ENCODE measurements at places on chromosomes 5 and 9. TPM values are rescaled to one million over a fixed set of nuclear protein-coding genes. Genes with fewer than 3 reads are reported as not detected.
A peak's percentile ranks its signal among the peaks of the same experiment; 100 is the strongest.

The CA9 gene
- 0.09 TPM for total RNA-seq

DNA sequence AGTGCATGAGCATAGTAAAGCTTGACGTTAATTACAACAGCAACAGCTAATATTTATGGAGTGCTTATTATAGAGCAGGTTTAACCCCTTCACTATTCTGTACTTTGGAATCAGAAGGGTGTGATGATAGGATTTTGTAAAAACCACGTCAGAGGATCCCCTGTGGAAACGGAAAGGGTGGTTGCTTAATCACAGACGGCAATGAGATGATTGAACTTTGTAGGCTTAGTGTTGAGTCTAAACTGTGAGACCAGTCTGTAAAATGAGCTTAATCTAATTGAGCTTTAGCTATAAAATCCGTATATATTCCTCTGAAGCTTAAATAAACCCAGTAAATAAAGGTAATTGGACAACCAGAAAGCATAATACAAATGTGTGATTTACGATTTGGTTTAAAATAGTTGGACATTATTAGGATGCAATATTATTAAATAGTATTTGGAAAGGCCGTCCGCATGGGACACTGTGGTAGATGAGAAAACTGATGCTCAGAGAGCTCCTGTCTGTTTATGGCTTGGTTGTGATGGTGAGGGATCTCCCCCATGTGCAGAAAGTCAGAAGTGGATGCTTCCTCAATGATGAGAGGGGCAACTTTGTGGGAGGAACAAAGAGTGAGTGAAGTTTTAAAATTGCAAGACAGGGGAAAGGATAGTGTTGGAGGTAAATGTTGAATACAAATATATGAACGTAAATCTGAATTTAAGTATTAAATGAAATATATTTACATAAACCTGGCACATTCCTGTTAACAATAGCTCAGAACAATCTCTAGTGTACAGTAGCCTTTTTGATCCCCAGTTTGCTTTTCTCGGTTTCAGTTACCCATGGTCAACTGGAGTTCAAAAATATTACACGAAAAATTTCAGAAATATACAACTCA, 23.4 kb upstream of the SCGB3A2 start:
- no peak for DNase-seq

The FIBCD1 gene
- 1.8 TPM for total RNA-seq

DNA sequence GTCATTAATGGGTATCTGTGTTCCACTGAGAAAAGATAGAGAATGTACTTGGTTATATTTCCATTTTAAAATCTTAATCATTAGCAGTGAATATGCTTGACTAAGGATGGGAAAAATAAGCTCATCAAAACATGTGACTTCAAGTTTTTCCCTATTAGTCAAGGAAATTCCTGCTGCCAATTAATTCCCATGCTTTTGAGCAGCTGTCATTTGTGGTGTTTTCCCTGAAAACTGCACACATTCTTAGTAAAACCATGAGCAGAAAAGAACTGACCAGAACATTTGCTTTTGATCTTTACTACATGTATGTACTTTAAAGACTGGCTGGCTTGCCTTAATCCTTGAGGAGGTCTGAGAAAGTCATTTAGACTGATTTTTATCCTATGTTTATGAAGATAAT, 75.2 kb downstream of the AOPEP start:
- DNase-seq: no peak

The GDNF gene
- total RNA-seq: not detected

The MARCHF3 gene
- 6.1 TPM for total RNA-seq

DNA sequence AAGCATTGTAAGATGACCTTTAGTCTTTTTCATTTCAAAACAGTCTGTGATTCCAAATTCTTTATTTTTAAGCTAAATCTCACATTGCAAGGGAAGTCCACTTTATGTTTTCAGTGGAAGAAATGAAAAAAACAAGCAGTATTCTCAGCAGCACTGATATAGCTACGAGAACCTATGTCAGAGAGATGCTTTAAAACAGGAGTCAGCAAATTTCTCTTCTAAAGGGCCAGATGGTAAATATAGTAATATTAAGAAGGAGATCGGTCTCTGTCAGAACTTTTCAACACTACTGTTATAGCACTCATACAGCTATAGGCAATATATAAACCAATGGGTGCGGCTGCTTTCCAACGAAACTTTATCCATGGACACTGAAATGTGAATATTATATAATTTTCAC, 18.7 kb downstream of the IL31RA start:
- no peak for DNase-seq

- DNase-seq: no peak
Observed at GRCh38 chr9:71748280-71748743, 20.0 kb downstream of the CEMIP2 start.

The GFI1B gene
- not detected for total RNA-seq

DNA sequence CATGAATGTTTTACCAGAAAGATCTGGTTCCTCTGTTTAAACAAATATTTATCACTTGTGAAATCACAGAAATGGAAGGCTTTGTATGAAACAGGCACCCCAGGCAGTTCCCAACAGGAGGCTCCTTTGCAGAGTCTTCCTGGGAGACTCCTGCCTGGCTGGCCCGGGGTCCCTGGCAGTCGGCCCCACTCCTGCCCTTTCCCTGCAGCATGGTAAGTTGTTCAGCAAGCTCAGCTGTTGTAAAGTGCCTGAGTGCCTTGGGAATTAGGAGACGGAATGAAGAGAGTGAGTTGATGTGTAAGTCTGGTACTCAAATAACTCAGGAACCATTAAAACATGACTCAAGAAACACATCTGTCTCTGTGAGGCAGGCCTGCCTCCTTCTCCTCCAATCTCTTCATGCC, 17.5 kb upstream of the LHFPL2 start:
- no peak for DNase-seq

The ADGRD2 gene
- total RNA-seq: 0.43 TPM

DNA sequence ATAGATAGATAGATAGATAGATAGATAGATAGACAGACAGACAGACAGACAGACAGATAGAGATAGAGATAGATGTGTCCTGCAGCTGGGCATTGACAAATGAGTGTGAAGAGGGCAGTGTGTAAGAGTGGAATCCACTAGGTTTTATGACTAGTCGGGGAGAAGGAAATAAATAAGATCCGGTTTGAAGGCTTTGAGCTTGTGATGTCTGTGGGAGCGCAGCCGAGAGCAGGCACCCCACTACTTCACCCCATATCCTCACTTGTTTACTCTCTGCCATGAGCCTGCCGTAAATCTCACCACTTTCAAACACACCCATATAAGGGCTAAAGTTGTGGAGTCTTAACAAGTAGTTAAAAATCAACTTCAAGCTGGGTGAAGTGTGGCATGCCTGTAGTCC, 1.4 kb upstream of the SUSD1 start:
- DNase-seq: no peak

The IL13 gene
- total RNA-seq: not detected

The ZDHHC11B gene
- total RNA-seq: 0.25 TPM

DNA sequence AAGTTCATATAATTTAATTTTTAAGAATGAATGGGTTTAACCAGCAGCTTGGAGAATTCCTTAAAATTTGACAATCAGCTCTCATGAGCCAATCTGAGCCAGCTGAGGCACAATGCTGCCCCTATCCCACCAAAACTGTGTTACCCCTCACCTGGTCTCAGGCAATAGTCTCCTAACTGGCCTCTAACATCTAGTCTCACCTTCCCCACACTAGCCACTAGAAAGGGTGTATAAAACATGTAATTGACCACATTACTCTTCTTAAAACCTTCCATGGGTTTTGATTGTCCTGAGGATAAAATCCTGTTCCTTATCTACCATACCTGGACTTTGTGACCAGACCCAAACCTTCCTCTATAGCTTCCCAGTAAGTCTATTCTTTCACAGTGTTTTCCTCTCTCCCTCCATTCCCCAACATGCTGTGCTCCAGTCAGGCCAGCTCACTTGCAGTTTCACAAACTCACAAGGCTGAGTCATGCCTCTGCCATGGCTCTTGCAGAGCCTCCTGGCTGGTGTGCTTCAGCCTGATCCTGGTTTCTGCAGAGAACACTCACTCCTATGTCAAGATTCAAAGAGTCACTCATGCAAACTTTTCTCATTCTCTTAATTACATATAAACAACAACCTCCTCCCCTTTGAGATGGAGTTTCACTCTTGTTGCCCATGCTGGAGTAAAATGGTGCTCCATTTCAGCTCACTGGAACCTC, 16.0 kb upstream of the ZCCHC7 start:
- no peak for DNase-seq

- peak; percentile 93 for DNase-seq
Observed at GRCh38 chr5:102296178-102296817, at the start of gene SLCO4C1. Gene SLCO4C1, minus strand, starts transcription at chr5:102296284. Its CDS starts 22 bp downstream, at chr5:102296262.

GRCh38 chr5:81422671-81423070, 28.7 kb upstream of the ACOT12 start:
- no peak for DNase-seq

GRCh38 chr9:12060067-12060466, 633.1 kb upstream of the TYRP1 start:
- no peak for DNase-seq

The SOHLH1 gene
- total RNA-seq: not detected

- no peak for DNase-seq
Observed at GRCh38 chr5:140262221-140262620, 40.7 kb downstream of the PFDN1 start.

The LHX3 gene
- total RNA-seq: not detected

The FBP2 gene
- total RNA-seq: not detected

GRCh38 chr5:72618708-72619107, 111.5 kb upstream of the ZNF366 start:
- DNase-seq: no peak

DNA sequence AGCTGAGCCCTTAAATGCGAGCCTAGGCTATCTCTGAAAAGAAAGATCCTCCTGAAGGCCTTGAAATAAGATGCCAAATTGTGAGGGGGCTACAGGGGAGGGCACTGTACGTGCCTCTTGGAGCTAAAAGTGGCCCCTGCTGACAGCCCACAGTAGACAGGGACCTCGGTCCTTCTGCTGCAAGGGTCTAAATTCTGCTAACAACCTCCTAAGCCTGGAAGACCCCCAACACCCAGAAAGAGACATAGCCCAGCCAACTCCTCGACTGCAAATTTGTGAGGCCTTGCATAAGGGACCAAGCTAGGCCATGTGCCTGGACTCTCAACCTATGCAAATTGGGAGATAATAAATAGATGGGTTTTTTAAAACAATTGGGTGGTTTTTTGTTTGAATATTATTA, 54.7 kb downstream of the UBE2QL1 start:
- no peak for DNase-seq

The TAF11L10 gene
- not detected for total RNA-seq

The ANKRD31 gene
- 0.74 TPM for total RNA-seq

- DNase-seq: no peak
Observed at GRCh38 chr5:114118511-114118910, 243.4 kb upstream of the KCNN2 start.

The CCDC180 gene
- total RNA-seq: 6.3 TPM

The TXNDC8 gene
- not detected for total RNA-seq

The FOXI1 gene
- total RNA-seq: not detected

DNA sequence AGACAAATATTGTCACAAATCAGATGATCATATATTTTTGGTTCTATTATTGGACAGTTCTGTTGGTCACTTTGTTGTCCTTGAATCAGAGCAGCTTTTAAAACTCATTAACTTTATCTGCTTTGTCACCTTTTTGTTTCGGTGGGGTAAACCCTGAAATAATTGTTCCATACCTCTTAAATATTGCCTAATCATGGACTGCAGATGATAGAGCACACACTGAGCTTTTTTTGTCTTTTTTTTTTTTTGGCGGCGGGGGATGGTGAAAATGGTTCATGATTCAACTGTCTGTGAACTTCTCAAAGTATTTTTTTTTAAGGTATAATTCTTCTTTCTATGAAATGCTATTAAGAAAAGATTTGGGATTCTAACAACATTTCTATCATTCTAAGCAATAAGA, 1.8 kb downstream of the NUDT12 start:
- DNase-seq: no peak

DNA sequence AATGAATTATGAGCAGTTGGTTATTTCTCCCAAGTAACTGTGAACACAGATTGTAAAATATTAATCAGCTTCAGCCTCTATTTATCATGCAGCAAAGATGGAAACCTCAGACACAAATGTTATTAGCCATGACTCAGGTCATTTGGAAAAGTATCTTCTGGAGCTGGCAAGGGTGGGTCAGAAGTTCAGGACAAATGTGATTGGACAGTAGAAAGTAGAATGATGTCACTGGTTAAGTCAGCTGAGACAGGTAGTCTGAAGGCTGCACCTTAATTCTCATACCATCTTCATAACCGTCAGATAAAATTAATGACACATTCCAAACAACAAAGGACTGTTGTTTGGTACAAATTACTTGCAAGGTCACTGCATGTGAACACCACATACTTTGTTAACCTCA, 140.2 kb downstream of the EMB start:
- no peak for DNase-seq

GRCh38 chr5:142840575-142840974, 70.4 kb downstream of the ARHGAP26 start:
- no peak for DNase-seq

- no peak for DNase-seq
Observed at GRCh38 chr5:95823218-95823737, 752 bp upstream of the GLRX start.

- DNase-seq: peak; percentile 65
Observed at GRCh38 chr9:74497748-74498620, 849 bp downstream of the RORB start.

The PCDHGA2 gene
- 0.71 TPM for total RNA-seq

GRCh38 chr9:122393284-122393983, 22.6 kb downstream of the PTGS1 start:
- no peak for DNase-seq

The FYB1 gene
- total RNA-seq: not detected

GRCh38 chr9:112817860-112818203, 67.3 kb downstream of the SNX30 start:
- DNase-seq: no peak

DNA sequence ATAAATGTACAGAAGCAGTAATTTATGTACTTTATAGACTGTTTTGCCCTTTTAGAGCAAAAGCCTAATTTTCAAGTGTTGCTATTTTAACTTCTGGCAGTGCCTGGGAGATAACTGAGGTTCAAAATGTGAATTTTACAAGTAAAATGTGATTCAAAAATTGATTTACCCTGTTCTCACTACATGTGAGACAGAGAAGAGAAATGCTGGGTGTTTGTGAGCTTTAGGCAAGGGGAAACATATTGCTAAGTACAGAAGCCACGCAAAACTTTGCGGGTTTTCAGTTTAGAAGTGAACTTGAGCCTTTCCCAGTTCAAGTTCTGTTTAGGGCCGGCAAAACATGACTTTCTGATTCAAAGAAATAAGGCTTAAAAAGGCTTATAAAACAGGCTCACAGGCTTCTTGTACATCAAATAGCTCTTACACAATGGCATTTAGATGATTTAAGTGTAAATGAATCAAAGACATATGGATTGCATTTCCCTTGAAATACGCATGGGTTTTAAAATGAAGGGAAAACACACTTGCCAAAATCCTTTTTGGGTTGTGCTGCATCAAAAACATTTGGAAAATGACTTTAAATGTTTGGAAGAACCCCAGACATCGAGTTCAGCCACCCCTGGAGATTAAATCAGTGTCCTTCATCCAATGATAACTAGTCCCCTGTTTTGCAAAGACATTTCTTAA, 370.8 kb upstream of the MEF2C start:
- DNase-seq: no peak

The TICAM2 gene
- 0.03 TPM for total RNA-seq

The G3BP1 gene
- 212 TPM for total RNA-seq

Measured in neural progenitor cell (in vitro differentiated cells).